Uterus (tissue), 4 donors: ENCODE measurements at places on chromosomes 5 and 9. TPM values are rescaled to one million over a fixed set of nuclear protein-coding genes. Genes with fewer than 3 reads are reported as not detected.
A peak's percentile ranks its signal among the peaks of the same experiment; 100 is the strongest.

GRCh38 chr9:19127871-19128500 lies 694 bp upstream of the PLIN2 start:
- no peaks in the 10 kb centered on the region for H3K27me3 ChIP-seq
- H3K4me1 ChIP-seq: no peaks in the 10 kb centered on the region
- H3K27ac ChIP-seq: peak overlapping the region; percentile 97
- no peaks in the 10 kb centered on the region for H3K36me3 ChIP-seq
- H3K4me3 ChIP-seq: peak overlapping the region; percentile 57
- peak; percentile 44 for DNase-seq

- H3K27me3 ChIP-seq: no peaks in the 10 kb centered on the region
- no peak overlapping the region for H3K27ac ChIP-seq
- no peak overlapping the region for H3K4me3 ChIP-seq
- no peaks in the 10 kb centered on the region for H3K4me1 ChIP-seq
These were observed 410.3 kb downstream of the DTWD2 start for GRCh38 chr5:118578093-118578492.

DNA sequence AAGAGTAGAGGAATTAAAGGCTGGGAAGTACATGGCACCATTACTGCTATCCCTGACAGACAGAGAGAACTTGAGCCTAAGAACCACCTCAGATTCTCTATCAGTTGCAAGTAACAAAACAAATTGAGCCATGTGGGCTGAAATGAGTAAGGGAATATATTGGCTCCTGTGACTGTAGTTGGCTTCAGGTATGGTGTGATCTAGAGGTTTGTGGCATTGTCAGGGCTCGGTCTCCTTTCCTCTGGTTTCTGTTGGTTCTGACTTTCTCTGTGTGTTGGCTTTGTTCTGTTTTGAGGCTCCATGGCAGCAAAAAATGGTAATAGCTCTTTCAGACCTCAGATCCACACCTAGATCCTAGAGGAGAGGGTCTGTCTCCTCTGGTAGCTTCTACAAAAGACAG lies 5.7 kb downstream of the GALNT10 start:
- no peak for DNase-seq
- no peaks in the 10 kb centered on the region for H3K36me3 ChIP-seq
- H3K27ac ChIP-seq: no peak overlapping the region
- H3K27me3 ChIP-seq: no peaks in the 10 kb centered on the region

Gene PCDHB10
- total RNA-seq: 8.3 TPM
